Ovary (tissue), 10 donors: ENCODE measurements at places on chromosomes 3 and 15. TPM values are rescaled to one million over a fixed set of nuclear protein-coding genes. Genes with fewer than 3 reads are reported as not detected.

- H3K4me1 ChIP-seq, result no peaks in the 10 kb centered on the region
- no peaks in the 10 kb centered on the region for H3K36me3 ChIP-seq
- no peak overlapping the region for H3K4me3 ChIP-seq
- H3K27me3 ChIP-seq, result no peaks in the 10 kb centered on the region
Observed at GRCh38 chr3:134102976-134103375, 73.3 kb upstream of the SLCO2A1 start.

- H3K4me1 ChIP-seq, result no peaks in the 10 kb centered on the region
- H3K4me3 ChIP-seq, result no peak overlapping the region
- no peaks in the 10 kb centered on the region for H3K27me3 ChIP-seq
- DNase-seq, result no peak
- H3K36me3 ChIP-seq, result no peaks in the 10 kb centered on the region
Observed at GRCh38 chr3:35067750-35068149, 571.6 kb upstream of the ARPP21 start.

DNA sequence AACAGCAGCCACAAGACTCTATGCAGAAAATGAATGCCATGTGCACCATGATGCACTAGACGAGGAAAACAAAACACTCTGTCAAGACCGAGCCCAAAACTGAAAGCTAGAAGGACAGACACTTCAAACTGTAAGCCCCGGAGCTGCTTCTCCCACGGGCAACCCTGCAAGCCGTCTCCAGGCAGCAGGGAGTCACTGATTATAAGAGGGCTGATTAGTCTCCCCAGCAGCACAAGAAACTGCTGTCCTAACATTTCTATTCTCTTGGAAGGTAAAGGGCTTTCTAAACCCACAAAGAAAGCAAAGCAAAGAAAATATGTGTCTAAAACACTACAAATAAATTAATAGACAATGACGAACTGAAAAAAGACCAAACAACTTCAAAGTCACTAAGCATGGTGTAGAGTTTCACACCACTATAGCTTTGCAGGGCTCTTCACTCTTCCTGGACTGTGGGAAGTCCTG is 15.5 kb downstream of the TBC1D2B start:
- no peak for DNase-seq
- H3K4me1 ChIP-seq, result peaks cover 49% of the 10 kb centered on the region
- no peaks in the 10 kb centered on the region for H3K36me3 ChIP-seq
- H3K27me3 ChIP-seq, result no peaks in the 10 kb centered on the region
- H3K27ac ChIP-seq, result no peak overlapping the region

DNA sequence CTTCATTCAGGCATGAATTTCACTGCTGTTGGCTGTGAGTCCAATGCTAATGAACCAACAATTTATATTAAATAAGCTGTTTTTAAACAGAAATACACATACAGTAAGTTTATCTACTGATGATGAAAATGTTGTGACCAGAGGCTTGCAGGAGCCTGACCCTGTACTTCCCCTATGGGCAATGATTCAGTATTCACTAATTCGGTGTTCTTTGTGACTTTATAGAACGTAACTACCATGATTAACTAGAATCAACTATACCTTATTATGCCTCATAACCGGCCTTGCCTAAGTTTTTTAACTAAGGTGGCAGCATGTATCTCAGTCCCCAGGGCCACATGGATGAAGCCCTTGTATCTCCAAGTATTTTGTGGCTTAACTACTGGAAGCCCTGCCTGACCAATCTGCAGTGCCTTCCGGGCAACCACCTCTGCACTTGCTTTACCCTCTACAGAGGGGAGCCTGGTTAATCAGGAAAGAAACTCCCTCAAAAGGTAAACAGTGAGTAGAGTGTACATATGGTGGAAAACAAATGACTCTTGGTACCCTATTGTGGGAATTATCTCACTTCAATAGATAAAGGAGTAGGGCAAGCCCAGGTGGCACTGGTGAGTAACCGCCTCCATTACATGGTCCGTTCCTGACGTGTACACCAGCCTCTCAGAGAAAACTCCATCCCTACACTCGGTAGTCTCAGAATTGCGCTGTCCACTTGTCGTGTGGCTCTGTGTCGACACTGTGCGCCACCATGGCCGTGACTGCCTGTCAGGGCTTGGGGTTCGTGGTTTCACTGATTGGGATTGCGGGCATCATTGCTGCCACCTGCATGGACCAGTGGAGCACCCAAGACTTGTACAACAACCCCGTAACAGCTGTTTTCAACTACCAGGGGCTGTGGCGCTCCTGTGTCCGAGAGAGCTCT is 11.6 kb upstream of the CLDN18 start:
- no peak overlapping the region for H3K4me3 ChIP-seq
- no peaks in the 10 kb centered on the region for H3K36me3 ChIP-seq
- no peaks in the 10 kb centered on the region for H3K4me1 ChIP-seq
- H3K27me3 ChIP-seq, result no peaks in the 10 kb centered on the region
- H3K27ac ChIP-seq, result no peak overlapping the region

GRCh38 chr3:146092230-146092629 is 68.8 kb downstream of the PLOD2 start:
- no peak overlapping the region for H3K27ac ChIP-seq
- no peak overlapping the region for H3K4me3 ChIP-seq

DNA sequence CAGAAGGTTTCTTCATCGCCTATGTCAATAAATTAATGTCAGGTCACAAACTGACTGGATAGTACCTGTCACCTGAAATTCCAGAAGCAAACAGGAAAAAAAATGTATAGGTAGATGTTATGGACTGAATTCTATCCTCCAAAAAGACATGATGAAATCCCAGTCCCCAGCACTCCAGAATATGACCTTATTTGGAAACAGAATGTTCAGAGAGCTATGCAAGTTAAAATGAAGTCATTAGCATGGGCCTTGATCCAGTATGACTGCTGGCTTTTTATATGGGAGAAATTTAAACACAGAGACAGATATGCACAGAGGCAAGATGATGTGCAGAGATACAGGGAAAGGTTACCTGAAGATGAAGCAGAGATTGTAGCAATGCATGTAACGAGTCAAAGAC is 953.4 kb downstream of the ZPLD1 start:
- H3K4me1 ChIP-seq, result no peaks in the 10 kb centered on the region
- no peak for DNase-seq
- no peaks in the 10 kb centered on the region for H3K36me3 ChIP-seq
- no peaks in the 10 kb centered on the region for H3K27me3 ChIP-seq
- no peak overlapping the region for H3K4me3 ChIP-seq

DNA sequence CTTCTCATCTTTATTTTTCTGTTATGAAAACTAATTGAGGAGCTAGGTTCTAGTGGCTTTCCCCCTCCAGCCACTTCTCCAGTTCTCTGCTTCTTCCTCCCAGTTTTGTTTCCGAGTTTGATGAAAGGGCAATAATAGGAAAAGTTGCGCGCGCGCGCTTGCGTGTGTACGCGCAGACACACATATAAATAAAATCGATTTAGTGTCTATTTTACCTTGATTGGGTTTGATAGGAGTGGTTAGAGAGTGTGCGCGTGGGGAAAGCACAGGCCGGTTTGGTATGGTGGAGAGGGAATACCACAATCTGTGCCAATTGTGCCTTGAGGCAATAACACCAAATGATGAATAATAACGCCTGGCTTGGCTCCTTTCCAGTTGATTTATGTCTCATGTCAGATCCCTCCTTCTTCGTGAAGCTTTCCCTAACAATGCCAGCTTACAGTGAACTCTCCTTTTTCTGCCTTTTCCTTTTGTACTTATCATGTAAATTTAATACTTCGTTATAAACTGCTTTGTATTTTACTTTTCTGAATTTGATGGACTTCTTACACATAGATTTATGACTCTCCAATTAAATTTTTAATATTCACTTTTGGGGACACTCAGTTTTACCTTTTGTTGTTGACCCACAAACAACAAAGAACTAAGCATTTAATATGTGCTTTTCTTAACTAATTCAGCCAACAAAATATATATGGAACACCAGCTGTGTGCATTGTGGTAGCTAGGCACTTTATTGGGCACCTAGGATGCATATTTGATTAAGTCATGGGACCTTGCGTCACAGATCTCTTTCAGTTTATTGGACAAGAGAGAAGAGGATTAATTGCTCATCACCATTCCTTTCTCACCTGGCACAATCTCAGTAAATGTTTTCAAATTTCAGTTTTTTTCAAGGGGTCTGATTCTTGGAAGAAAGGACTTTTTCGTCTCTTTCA is 1.7 kb downstream of the TIPARP start:
- H3K36me3 ChIP-seq, result no peaks in the 10 kb centered on the region
- peaks cover 7% of the 10 kb centered on the region for H3K4me1 ChIP-seq
- H3K27me3 ChIP-seq, result no peaks in the 10 kb centered on the region
- peak overlapping the region; percentile 77 for H3K4me3 ChIP-seq
- peak; percentile 40 for DNase-seq
- peak overlapping the region; percentile 88 for H3K27ac ChIP-seq

DNA sequence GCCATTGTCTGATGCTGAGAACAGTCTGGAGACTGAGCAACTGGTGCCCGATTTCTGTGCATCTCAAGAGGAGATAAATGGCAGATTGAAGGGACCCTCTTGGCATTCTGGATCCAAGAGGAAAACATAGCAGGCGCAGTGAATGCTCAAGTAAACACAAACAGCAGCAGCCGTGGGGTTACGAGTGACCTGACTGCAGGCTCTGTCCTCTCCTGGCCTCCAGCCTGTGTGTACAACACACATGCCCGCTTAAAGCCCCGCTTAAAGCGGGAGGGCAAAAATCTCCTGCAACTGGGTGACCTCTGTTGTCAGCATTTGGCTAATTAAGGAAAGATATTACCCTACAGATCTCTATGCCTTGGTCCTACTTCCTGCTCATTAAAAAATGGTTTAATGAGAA is 120.5 kb downstream of the GREM1 start:
- no peaks in the 10 kb centered on the region for H3K36me3 ChIP-seq
- H3K27ac ChIP-seq, result no peak overlapping the region
- no peaks in the 10 kb centered on the region for H3K4me1 ChIP-seq
- no peaks in the 10 kb centered on the region for H3K27me3 ChIP-seq
- no peak overlapping the region for H3K4me3 ChIP-seq

ISLR2 gene
- 0.43 TPM for polyA plus RNA-seq

SEC22A gene
- 25.6 TPM for polyA plus RNA-seq
